Endothelial cell of umbilical vein (primary cell): ENCODE measurements at places on chromosomes 7 and 10.

DNA sequence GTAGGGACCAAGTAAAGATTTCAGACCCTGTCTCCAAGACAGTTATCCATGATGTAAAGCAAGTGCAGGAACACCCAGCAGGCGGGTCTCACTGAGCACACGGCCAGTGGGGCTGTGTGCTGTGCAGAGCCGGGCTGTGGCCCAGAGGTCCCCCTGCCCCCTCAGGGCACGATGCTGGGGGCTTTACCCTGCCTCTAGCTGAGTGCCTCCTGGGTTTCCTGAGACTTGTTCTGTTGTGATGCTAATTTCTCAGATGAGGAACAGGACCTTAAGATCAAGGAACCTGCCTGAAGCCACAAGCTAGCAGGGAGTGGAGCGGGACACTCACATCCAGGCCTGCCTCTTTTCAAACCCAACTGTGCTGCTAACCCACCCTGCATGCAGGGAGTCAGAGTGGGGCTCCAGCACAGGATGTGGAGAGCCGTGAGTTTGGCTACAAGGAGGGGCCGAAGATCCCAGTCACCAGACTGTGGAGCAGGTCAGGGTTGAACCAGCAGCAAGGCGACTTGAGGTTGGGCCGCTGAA lies 76.1 kb upstream of the LYZL2 start:
- H3K27ac ChIP-seq = no peak overlapping the region
- H3K36me3 ChIP-seq = no peaks in the 10 kb centered on the region
- DNase-seq = no peak
- H3K4me3 ChIP-seq = no peak overlapping the region
- H3K4me1 ChIP-seq = no peaks in the 10 kb centered on the region

DNA sequence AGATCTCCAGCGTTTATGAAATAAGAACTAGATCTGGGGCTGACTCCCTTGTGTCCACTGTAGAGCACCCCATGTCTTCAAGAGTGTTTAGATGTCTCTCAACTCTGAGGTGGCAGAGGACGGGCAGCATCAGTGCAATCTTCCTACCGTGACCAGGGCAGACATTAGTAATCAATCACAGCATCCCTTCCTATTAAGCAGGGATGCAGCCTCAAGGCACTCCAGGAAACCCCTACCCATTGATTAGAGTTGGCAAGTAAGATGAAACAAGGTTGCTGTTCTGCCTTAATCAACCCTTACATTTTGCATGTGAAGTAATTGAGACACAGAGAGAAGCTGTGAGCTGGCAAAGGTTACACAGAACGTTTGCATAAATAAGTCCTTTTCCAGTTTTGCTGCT lies 283.7 kb upstream of the ZMIZ1 start:
- H3K4me1 ChIP-seq = no peaks in the 10 kb centered on the region
- H3K36me3 ChIP-seq = no peaks in the 10 kb centered on the region
- H3K4me3 ChIP-seq = no peak overlapping the region
- no peak overlapping the region for H3K27ac ChIP-seq

DNA sequence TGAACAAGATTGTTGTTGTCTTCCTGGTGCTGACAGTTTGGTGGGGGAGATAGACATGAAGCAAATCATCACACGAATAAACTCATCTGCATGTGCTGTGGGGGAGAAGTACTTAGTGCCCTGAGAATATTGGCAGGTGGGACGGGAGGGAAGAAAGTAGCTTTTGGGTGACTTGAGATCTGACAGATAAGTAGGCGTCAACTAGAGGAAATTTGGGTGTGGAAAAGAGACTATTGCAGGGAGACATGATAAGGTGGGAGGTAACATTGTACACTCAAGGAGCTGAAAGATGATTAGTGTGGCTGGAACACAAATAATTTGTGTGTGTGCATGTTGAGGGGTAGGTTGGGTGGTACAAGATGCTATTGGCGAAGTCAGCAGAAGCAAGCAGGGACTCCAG lies 30.1 kb downstream of the CNNM2 start:
- peaks cover 5% of the 10 kb centered on the region for H3K27me3 ChIP-seq
- no peak for DNase-seq
- no peak overlapping the region for H3K27ac ChIP-seq
- H3K4me1 ChIP-seq = no peaks in the 10 kb centered on the region

- DNase-seq = no peak
- H3K4me1 ChIP-seq = no peaks in the 10 kb centered on the region
- H3K27ac ChIP-seq = no peak overlapping the region
- H3K4me3 ChIP-seq = no peak overlapping the region
- H3K36me3 ChIP-seq = no peaks in the 10 kb centered on the region
- H3K27me3 ChIP-seq = no peaks in the 10 kb centered on the region
Measured at GRCh38 chr7:141950806-141951205, 4.0 kb upstream of the CLEC5A start.

DNA sequence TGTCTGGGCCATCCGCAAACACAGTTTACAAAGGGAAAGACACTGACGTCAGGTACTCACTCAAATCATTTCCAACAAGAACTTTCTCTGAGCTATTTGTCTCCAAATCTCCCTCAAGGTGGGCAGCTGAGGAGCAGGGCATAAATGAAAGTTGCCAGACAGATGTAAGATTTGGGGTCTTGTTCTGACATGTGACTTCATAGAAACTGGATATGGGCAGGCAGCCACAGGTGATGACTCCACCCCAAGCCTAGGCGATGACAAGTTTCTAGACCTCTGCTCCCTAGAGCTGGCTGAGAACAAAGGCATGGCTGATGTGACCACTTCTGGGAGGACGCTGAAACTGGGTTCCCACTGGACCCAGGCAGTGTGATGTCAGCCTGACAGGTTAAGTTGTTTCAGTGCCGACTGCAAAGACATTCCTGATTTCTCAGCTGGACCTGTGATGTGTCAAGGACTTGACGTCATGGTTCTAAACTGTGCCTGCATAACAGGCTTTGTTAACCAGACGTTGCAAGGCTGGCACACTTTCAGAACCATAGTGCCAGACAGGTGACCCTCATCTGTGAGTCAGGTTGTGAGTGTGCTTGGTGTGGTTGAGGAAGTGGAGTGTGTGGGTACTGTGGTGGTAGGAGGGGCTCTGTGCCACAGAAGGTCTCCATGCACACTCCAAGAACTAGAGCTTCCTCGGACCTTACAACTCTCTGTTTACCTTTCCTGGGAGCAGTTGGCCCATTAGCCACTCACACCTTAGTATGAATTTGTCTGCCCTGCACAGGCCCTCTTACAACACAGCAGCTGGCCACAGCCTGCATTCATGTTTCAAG lies 39.9 kb upstream of the EBF3 start:
- no peak overlapping the region for H3K4me3 ChIP-seq
- no peak for DNase-seq
